Nasal cavity respiratory epithelium epithelial cell of viscerocranial mucosa (primary cell): ENCODE measurements at places on chromosomes 2 and 18. TPM values are rescaled to one million over a fixed set of nuclear protein-coding genes. Genes with fewer than 3 reads are reported as not detected.

Gene VWC2L
- 0.07 TPM in 1 of 2 replicates, not detected in the other for total RNA-seq

Gene GKN2
- not detected in 2 replicates for total RNA-seq

Gene MFSD6
- 31.0 and 55.0 TPM in 2 replicates for total RNA-seq

Gene RFX8
- not detected in 2 replicates for total RNA-seq

Gene BCL11A
- 2.1 and 14.9 TPM in 2 replicates for total RNA-seq

Gene DIS3L2
- total RNA-seq = 9.6 and 23.0 TPM in 2 replicates

Gene GBX2
- total RNA-seq = not detected in 2 replicates

Gene ELOA2
- not detected in 2 replicates for total RNA-seq

Gene TNFRSF11A
- 0.34 and 1.00 TPM in 2 replicates for total RNA-seq

Gene ACP1
- 113 and 137 TPM in 2 replicates for total RNA-seq

Gene C2orf80
- not detected in 2 replicates for total RNA-seq

Gene SIX2
- 3.4 and 11.6 TPM in 2 replicates for total RNA-seq

Gene CAPN14
- total RNA-seq = 1.4 and 6.1 TPM in 2 replicates

Gene ADGRF3
- 0.07 TPM in 1 of 2 replicates, not detected in the other for total RNA-seq

Gene SP140
- total RNA-seq = under 0.01 and 0.36 TPM in 2 replicates

Gene RNF144A
- 0.68 and 1.1 TPM in 2 replicates for total RNA-seq

Gene VSNL1
- total RNA-seq = 2.1 and 11.7 TPM in 2 replicates

Gene GORASP2
- 29.7 and 45.8 TPM in 2 replicates for total RNA-seq
